ENCODE measurements at places on chromosomes 3 and 15. TPM values are rescaled to one million over a fixed set of nuclear protein-coding genes. Genes with fewer than 3 reads are reported as not detected.

Gene CPNE9
- polyA plus RNA-seq: 0.07 TPM

DNA sequence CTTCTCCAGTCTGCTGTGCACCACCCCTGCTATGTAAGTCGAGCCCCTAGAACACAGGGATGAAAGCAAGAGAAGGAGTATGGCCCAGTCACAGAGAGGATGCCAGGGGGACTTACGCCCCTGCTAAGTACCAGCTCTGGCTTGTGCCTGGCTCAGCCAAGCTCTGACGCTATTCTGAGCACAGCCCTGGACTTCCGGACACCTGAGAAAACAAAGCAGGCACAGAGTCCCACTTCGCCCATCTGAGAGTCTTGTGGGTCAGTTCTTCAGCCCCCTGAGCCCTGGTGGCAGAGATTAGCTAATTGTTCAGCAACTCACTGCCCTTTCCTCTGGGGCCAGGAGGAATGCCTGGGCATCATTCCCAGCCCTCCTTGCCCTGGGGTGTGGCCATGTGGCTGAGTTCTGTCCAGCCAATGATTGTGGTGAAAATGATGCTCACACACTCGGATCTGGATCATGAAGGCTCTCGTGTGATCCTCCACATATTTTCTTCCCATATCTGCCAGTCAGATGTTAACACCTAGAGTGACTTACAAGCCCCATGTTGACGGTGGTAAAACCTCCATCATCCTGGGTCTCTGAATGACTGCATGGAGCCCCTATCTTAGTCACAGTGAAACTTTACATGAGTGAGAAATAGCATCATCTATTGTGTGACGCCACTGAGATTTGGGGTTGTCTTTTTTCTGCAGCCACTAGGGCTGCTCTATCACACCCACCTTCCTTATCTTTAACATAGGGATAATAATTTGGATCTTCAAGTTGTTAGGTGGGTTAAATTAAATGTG lies 105.7 kb downstream of the TPRA1 start:
- no peak for DNase-seq

Gene IL16
- polyA plus RNA-seq: 6.1 TPM

Gene MAP1A
- 8.7 TPM for polyA plus RNA-seq

- no peak for DNase-seq
Observed at GRCh38 chr15:85539491-85539890, 159.1 kb downstream of the AKAP13 start.

GRCh38 chr3:158896729-158897128 lies 94.9 kb downstream of the MFSD1 start:
- no peak for DNase-seq

- no peak for DNase-seq
Observed at GRCh38 chr15:39139431-39140059, 441.3 kb upstream of the THBS1 start.

DNA sequence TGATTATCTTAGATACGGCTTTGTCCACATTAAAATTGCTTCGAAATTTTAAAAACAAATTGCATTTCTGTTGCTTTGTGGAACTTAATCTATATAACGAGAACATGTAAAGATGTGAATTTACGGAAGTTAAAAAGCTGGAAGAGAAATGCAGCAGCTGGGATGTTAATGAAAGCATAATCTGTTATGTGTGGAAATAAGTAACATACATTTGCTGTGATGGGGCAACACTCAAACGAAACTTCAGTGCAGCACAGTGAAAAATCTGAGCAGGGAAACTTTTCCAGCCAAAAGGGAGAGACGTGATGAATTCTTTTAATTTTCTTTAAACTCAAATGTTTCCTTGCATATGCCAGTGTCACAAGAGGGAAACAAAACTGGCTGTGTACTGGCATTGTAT lies 276.7 kb upstream of the LMCD1 start:
- DNase-seq: no peak

Gene ARF4
- polyA plus RNA-seq: 245 TPM

Gene RASGRP1
- 14.3 TPM for polyA plus RNA-seq

Gene XIRP1
- polyA plus RNA-seq: 0.12 TPM
